ENCODE measurements at places on chromosomes 12 and 14. TPM values are rescaled to one million over a fixed set of nuclear protein-coding genes. Genes with fewer than 3 reads are reported as not detected.

GRCh38 chr12:94856324-94856723 lies 147.2 kb downstream of the NDUFA12 start:
- DNase-seq, result no peak
- H3K27me3 ChIP-seq, result no peaks in the 10 kb centered on the region
- no peaks in the 10 kb centered on the region for H3K4me1 ChIP-seq
- H3K27ac ChIP-seq, result no peak overlapping the region

GRCh38 chr12:121614872-121615467 lies 11.4 kb upstream of the ORAI1 start:
- H3K36me3 ChIP-seq, result no peaks in the 10 kb centered on the region
- H3K4me1 ChIP-seq, result peaks cover 15% of the 10 kb centered on the region
- H3K27me3 ChIP-seq, result no peaks in the 10 kb centered on the region
- H3K4me3 ChIP-seq, result no peak overlapping the region
- H3K27ac ChIP-seq, result no peak overlapping the region
- no peak for DNase-seq

The ATP6V1D gene
- 60.4 TPM for total RNA-seq

DNA sequence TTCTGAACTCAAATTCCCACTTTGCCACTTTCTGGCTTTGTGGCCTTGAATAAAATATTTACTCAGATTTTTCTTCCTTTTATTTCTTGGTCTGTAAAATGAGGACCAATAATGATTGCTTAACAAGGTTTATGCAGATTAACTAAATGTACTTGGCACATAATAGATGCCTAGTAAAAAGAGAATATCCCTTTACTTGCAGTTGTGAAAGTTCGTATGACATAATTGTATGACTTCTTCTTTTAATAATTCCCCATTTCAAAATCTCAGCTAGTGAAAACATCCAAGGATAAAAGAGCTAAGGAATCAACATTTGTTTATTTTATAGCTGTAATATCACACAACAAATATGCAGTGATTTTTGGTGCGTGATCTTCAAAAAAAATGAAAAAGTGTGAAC lies 215.6 kb upstream of the ATP2B1 start:
- no peak for DNase-seq
- H3K36me3 ChIP-seq, result no peaks in the 10 kb centered on the region
- H3K27ac ChIP-seq, result no peak overlapping the region
- H3K4me1 ChIP-seq, result no peaks in the 10 kb centered on the region
- no peaks in the 10 kb centered on the region for H3K27me3 ChIP-seq

DNA sequence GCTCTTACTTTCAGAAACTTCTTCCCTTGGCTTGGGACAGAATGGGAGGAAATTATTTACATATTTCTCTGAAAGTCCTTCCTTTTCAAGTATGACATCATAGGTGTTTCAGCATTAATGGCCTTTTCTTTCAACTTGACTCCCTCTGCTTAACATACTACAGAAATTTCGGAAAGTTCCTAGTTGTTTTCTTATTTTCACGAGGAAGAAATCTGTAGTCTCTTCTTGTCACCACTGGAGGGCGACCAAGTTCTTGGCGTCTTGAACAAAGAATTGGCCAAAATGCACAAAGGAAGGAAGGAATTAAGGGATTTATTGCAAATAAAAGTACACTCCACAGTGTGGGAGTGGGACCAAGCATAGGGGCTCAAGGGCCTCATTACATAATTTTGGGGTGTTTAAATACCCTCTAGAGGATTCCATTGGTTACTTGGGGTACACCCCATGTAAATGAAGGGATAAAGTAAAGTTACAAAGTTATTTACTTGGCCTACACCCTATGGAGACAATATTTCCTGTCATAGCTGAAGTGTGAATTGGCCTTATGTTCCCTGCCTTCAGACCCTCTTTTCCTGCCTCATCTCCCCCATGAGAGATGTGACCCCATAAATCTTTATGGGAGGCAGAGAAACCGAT lies 70.4 kb downstream of the RPL10L start:
- no peaks in the 10 kb centered on the region for H3K27me3 ChIP-seq
- no peak for DNase-seq
- H3K4me1 ChIP-seq, result no peaks in the 10 kb centered on the region
- H3K4me3 ChIP-seq, result no peak overlapping the region

The RND1 gene
- total RNA-seq, result 1.8 TPM

GRCh38 chr12:30996255-30996654 lies 69.7 kb downstream of the TSPAN11 start:
- H3K4me1 ChIP-seq, result no peaks in the 10 kb centered on the region
- no peaks in the 10 kb centered on the region for H3K27me3 ChIP-seq
- H3K27ac ChIP-seq, result no peak overlapping the region
- no peaks in the 10 kb centered on the region for H3K36me3 ChIP-seq

DNA sequence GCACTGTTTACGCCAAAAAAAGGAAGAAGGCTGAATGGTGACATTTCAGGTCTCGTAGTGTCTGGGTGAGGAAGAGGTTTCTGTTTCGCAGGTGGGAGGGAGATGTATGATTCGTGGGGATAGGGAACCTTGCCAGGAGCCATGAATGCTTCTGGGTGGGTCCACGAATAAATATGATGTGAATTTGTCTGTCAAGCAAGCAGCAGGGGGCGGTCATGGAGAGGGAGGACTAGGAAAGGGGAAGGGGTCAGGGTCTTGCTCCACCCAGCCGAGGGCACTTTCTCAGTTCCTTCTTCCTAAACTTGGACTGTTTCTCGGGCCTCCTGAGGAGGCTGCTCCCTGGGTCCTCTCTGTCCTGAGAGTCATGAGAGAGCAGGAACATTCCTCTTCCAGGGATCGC lies 72.5 kb downstream of the LGMN start:
- H3K4me1 ChIP-seq, result no peaks in the 10 kb centered on the region
- no peak overlapping the region for H3K4me3 ChIP-seq
- no peak overlapping the region for H3K27ac ChIP-seq
- no peak for DNase-seq

DNA sequence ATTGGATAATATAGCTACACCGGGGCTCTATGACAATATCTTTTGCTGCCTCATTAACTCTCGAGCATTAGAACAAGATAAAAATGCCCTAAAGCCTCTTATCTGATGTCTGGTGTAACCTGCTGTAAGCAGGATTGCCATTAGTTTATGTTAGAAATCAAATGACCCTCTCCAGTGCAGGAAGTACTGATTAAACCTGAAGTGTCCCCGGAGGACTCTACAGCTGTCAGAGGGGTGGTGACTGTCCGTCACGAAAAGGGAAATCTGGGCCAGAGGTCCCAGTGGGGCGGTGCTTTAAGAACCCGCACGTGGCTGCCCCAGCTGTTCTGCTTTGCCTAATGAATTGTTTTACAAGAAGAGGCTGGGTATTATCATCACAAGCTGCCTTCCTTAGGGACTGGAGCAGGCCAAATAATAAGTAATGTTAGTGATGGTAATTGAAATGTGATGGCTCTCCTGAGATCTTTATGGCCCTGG lies 55.7 kb downstream of the LIN52 start:
- H3K36me3 ChIP-seq, result no peaks in the 10 kb centered on the region
- DNase-seq, result peak; percentile 58
- no peaks in the 10 kb centered on the region for H3K4me1 ChIP-seq
- no peak overlapping the region for H3K27ac ChIP-seq
- H3K4me3 ChIP-seq, result no peak overlapping the region

DNA sequence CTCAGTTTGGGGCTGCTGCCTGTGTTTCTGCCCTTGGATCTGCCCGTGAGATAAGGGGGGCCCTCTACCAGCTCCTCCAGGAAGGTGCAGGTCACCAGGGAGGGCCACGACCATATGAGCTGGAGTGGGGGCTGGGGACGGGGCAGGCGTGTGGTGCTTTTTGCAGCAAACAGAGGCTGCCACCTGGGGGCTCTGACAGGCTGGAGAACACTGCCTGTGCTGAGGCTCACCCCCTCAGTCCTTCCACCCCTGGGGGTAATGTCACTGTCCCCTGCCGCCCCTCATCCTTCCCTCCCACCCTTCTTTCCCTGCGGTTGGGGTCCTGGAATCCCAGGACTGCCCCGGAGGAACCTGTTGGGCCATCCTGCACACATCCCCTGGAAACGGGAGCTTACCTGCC lies 3.2 kb downstream of the PLD4 start:
- H3K27ac ChIP-seq, result no peak overlapping the region
- no peaks in the 10 kb centered on the region for H3K36me3 ChIP-seq

DNA sequence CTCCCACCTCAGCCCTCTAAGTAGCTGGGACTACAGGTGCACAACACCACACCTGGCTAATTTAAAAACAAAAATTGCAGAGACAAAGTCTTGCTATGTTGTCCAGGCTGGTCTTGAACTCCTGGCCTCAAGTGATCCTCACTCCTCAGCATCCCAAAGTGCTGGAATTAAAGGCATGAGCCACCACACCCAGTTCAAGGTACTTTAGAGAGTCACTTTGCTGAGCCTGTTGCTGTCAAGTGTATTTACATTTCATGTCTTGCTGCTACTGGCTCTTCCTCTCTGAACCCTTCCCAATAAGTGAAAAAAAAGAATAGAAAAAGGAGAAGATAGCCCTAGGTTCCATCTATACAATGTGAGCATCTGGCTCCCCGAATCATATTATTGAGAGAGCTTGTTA lies 38.4 kb downstream of the SLCO1A2 start:
- H3K4me3 ChIP-seq, result no peak overlapping the region
- DNase-seq, result no peak
- no peaks in the 10 kb centered on the region for H3K36me3 ChIP-seq
- H3K27ac ChIP-seq, result no peak overlapping the region
- H3K4me1 ChIP-seq, result no peaks in the 10 kb centered on the region

The INSM2 gene
- total RNA-seq, result not detected

The CLEC4D gene
- 0.87 TPM for total RNA-seq

DNA sequence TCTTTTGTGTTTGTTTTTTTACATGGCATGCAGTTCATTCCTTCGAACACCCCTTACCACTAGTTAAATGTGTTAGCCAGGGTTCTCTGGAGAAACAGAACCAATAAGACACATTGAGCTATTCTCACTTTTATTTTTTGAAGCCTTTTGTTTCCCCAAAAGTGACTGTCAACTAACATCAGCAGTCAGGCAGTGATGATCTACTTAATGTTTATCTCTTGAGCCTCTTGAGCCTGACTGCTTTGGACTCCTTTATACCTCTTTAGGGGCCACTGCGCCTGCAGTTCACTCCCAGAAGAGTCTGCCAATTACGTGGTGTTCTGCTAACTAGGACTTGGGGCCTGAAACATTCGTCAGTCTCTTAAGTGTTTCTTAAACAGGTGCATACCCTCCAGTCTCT lies 163.7 kb upstream of the FLRT2 start:
- no peaks in the 10 kb centered on the region for H3K4me1 ChIP-seq
- no peaks in the 10 kb centered on the region for H3K27me3 ChIP-seq
- DNase-seq, result no peak

The CD4 gene
- 8.2 TPM for total RNA-seq

The KRT6C gene
- total RNA-seq, result not detected

GRCh38 chr14:70555890-70556289 lies 21.1 kb upstream of the ADAM20 start:
- DNase-seq, result no peak
- H3K4me1 ChIP-seq, result no peaks in the 10 kb centered on the region
- no peak overlapping the region for H3K27ac ChIP-seq

- H3K36me3 ChIP-seq, result no peaks in the 10 kb centered on the region
- H3K4me1 ChIP-seq, result no peaks in the 10 kb centered on the region
- H3K4me3 ChIP-seq, result no peak overlapping the region
- DNase-seq, result no peak
- no peak overlapping the region for H3K27ac ChIP-seq
Measured at GRCh38 chr14:86575141-86575540, 1045.2 kb downstream of the FLRT2 start.

- H3K36me3 ChIP-seq, result no peaks in the 10 kb centered on the region
- no peak overlapping the region for H3K27ac ChIP-seq
- H3K27me3 ChIP-seq, result no peaks in the 10 kb centered on the region
- no peaks in the 10 kb centered on the region for H3K4me1 ChIP-seq
- no peak for DNase-seq
Measured at GRCh38 chr12:94225947-94226630, 77.7 kb downstream of the PLXNC1 start.

DNA sequence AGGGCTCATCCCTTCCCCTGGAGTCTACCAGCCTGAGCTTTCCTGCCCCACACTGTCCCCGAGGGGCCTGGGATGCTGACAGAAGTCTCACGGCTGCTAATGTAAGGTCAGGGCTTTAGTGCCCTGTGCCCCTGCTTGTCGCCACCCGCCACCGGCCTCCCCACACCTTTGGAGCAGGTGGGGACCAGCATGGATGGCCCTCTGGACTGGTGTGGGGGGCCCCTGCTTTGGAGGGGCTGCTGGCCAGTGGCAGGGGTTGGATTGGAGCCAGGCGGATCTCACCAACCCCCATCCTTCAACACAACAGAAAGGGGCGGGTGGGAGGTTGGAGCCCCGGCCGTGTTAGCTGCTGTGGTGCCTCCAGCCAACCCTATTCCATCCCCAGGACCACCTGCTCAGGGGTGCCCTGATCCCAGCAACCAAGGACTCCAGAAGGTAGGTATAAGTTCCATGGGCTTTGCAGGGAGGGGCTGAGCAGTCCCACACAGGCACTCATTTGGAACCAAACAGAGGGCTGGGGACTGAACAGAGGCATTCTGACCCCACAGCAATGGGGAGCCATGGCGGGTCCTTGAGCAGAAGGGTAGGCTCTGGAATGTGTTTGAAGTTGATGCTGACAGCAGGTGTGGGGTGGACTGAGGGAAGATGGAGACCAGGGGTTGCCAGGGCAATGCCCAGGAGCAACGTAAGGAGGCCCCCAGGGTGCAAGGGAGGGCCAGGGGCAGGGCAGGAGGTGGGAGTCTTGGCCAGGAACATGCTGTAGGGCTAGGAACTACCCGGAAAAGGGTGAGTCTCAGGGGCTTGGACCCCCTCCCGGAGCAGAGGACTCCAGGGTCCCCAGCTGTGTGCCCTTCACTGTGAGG lies 145.1 kb upstream of the C14orf180 start:
- H3K27ac ChIP-seq, result no peak overlapping the region
- H3K27me3 ChIP-seq, result no peaks in the 10 kb centered on the region
- no peak overlapping the region for H3K4me3 ChIP-seq
- H3K4me1 ChIP-seq, result no peaks in the 10 kb centered on the region
- DNase-seq, result no peak

- H3K27me3 ChIP-seq, result no peaks in the 10 kb centered on the region
- no peak overlapping the region for H3K4me3 ChIP-seq
- DNase-seq, result no peak
- no peaks in the 10 kb centered on the region for H3K4me1 ChIP-seq
Measured at GRCh38 chr12:124636138-124636978, 68.9 kb upstream of the NCOR2 start.

The MAP3K9 gene
- 0.87 TPM for total RNA-seq

DNA sequence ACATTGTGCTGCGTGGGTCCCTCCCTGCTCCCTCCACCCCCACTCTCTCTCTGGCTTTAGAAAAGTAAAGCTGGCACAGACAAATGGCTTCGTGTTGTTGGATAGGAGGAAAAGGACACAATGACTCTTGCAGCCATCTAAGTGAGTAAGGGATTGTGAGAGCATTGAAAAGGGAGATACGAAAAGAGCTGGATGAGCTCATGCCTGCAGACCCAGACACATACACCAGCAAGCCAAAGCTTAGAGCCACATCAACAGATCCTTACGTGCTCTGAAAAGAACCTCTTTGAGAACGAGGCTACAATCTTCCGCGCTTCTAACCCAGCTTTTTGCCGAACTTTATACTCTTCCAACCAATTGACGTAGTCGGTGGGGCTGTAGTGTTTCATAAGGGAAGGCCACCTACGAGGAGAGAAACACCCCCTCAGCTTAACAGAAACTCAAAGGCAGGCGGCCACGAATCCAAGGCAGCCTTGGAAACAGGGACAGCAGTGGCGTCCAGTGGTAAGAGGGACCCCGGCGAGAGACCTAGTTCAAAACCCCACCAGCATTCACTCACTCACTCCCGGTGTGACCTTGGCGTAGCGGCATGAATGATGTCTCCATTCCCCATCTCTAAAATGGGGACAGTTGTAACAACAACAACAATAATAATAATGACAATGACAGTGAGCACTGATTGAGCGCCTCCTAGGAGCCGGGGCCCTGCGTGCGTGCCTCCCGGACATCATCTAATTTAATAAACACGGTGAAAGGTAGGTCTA lies 1.1 kb downstream of the FBXO21 start:
- peak overlapping the region; percentile 74 for H3K27ac ChIP-seq
- DNase-seq, result peak; percentile 27
- peak overlapping the region; percentile 93 for H3K4me3 ChIP-seq
- no peaks in the 10 kb centered on the region for H3K27me3 ChIP-seq
- no peaks in the 10 kb centered on the region for H3K4me1 ChIP-seq
- H3K36me3 ChIP-seq, result peaks cover 28% of the 10 kb centered on the region
